ENCODE measurements at places on chromosomes 6 and 20.
A peak's percentile ranks its signal among the peaks of the same experiment; 100 is the strongest.

- no peak for DNase-seq
Observed at GRCh38 chr6:134772671-134773360, 177.1 kb downstream of the ALDH8A1 start.

DNA sequence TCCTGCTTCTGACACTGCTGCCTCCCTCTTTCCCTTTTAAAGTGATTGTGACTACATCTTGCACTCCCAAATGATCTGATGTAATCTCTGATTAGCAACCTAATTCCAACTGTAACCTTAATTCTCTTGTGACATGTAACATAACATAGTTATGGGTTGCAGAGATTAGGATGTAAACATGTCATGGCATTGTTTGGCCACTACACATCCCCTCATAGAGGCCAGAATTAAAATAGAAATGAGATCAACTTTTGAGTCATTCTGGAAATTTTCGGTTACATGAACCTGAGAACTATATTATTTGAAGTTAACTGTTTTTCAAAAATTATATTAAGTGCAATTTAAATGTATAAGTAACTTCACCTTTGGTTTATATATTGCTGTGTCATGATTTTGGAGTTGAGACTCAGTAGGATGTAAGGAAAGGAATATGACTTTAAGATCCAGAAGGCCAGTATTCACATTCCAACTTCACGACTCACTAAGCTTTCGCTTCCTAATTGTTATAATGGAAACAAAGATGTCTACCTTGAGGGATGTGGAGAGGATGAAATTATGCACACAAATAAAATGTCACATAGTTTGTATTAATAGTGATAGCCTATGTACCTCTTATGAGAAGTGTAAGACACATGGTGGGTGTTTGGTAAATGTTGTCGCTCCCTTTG is 611.9 kb upstream of the MAP3K7 start:
- DNase-seq: no peak

DNA sequence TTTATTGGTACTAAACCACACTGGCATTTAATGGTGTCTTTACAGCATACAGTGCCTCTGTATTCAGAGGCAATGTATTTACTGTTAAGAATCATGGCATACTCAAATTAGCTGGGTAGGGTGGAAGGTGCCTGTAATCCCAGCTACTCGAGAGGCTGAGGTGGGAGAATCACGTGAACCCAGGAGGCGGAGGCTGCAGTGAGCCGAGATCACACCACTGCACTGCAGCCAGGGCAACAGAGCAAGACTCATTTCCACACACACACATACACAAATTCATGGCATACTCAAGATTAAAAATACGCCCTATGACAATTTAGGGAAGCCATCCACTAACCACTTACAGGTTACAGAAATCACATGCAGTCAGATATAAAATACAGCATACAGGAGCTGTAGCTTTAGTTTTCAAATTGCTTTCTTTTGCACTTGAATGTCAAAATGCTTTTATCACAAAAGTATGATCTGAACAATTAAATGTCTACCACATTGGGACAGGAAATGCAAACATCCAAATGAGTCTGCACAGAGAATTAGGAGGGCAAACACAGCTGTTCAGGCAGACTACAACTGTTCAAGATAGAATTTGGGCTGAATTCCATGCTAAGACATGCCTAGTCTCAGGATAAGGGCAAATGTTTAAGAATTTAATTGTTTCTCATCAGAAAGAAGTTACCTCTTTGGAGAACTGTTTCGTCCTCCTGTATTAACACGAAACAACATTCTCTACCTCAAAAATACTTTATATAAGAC is 36.4 kb downstream of the CSNK2A1 start:
- no peak for DNase-seq

- no peak for DNase-seq
Observed at GRCh38 chr6:170090561-170090960, 200.3 kb downstream of the DLL1 start.

DNA sequence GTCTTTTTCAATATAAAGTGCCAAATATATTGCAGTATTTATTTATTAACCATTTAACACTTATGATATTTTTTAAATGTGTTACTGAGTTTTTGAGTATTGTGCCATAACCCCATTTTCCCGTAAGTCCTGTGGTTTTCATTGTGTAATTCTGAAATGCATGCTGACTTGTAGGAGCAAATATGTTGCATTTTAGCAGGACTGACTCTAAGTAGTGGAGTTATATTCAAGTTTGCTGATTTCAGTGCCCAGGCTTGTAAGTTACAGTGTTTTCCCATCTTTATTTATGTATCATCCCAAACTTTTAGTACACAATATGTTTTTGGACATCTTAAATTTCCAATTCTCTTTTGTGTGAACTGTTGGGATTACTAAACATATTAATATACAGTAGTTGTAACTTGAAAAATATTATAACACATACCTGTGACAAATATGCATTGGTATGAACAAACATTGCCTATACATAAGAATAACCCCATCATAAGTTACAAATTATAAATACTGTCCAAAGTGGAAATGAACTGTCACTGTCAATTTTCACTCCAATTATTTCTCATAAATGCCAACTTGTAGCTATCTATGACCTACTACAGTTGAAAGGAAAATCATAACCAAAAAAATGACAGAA is 179.3 kb upstream of the RUNX2 start:
- no peak for DNase-seq

DNA sequence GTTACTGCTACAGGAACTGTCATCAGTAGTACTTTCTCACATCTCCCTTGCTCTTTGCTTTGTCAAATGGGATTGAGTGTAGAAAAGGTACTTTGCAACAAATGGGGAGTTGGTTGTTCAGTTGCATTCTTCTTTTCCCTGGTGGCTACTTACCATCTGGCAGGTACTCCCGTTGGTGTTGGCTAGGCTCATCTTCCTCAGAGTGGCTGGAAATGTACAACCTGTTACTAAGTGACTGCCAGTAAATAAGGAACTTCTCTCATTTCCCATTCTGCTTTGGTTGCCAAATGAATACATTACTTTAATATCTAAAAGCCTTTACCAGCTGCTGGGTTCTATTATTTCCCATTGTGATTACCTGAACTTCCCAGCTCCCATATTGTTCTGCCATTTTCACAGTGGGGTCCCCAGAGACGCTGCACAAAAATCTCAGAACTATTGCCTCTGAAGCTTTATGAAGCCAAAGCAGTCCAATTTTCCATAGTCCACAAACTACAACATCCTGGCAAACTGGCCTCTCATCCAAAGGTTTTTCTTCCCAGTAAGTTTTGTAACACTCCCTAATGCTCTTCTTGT is 229.7 kb upstream of the HTR1E start:
- no peak for DNase-seq

DNA sequence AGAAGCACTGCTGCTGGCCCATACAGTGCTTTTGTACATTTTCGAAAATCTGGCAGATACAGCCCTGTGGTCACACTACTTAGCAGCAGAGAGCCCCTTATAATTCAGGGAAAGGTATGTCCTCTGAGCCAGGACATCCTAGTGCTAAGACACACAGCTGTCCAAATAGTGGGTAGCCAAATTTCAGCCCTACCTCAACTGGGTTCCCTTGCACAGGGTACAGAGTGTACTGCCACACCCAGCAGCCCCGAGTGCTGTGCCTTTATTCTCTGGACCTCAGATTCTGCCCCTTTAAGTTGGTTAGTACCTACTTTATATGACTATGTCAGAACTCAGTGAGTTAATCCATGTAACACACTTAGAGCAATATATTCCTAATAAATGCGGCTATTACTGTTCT is 47.6 kb downstream of the PRPH2 start:
- DNase-seq: no peak

DNA sequence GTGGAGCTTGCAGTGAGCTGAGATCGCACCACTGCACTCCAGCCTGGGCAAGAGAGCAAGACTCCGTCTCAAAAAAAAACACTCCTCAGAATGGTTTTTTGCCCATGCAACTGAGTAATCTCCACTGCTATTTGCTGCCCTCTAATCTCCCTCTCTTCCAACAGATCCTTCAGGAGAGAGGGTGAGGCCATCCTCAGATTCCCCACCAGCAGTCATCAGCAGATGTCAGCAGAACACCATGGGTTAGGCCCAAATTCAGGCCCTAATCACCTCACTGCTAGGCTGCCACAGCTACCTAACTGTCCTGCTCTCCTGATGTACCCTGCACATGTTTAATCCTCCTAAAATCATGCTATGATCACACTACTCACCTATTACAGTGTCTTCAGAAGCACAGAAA is 63.2 kb upstream of the BEND6 start:
- no peak for DNase-seq

GRCh38 chr6:158863646-158864045 is 44.5 kb upstream of the EZR start:
- DNase-seq: no peak

DNA sequence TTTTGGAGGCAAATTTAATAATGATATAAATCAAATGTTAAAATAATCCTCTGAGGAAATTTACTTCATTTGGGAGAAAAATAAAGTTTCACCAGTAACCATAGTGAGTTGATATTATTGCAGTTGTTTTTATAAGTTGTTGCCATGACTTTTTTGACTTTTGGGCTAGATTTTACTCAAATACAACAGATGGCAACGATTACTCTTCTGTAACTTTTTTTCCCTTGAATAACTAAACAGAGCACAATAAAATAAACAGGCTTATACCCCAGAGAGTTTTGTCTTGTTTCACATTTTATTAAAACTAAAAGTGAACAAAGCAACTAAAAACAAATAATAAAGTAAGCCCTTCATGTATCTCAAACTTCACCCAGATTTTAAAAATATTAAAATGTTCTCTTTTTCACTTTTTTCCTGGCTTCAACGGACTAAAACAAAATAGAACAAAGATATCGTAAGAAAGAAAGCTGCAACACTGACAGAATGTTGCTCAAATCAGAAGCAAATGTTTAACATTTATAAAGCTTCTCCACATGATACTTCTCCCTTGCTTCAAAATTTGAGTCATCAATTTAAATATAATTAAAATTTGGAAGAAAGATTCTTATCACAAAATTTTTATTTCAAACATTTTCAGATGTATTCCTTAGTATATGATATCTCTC is 42.5 kb upstream of the BMP5 start:
- no peak for DNase-seq

GRCh38 chr6:122913558-122913957 is 82.5 kb upstream of the CLVS2 start:
- no peak for DNase-seq

- DNase-seq: no peak
Observed at GRCh38 chr6:41063884-41064285, 8.3 kb downstream of the OARD1 start.

DNA sequence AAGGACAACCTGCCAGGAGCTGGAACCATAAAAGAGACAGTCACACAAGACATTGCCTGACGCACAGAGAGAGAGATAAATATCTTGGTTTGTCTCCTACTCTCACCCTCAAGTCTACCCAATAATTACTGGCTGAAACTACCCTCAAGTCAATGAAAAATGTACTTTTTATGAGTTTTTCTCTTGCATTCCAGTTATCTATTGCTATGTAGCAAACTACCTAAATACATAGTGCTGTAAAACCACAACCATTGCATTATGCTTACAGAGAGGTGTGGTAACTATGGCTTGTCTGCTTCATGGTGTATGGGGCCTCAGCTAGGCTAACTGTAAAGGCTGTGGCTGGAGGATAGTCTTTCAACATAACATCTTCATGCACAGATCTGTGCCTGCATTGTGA is 247.8 kb downstream of the HAO1 start:
- DNase-seq: no peak

- peak; percentile 48 for DNase-seq
Observed at GRCh38 chr6:17987697-17988421, 424 bp upstream of the KIF13A start.

GRCh38 chr6:118370722-118371121 is 177.4 kb upstream of the PLN start:
- no peak for DNase-seq

DNA sequence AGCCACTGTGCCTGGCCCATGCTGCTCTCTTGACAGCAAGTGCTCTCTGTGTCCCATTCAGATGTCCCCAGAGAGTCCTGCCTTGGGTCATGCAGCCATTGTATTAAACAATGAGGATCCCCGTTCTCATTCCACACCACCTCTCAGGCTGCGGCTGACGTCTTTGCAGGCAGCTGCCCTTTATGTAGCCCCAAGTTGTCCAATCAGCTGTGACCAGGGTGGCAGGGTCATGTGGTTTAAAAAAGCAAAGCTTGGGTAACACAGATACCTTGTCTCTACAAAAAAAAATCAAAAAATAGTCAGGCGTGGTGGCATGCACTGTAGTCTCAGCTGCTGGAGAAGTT is 13.2 kb downstream of the GCNT2 start:
- DNase-seq: no peak

- DNase-seq: no peak
Observed at GRCh38 chr6:161056451-161056850, 64.9 kb downstream of the MAP3K4 start.

DNA sequence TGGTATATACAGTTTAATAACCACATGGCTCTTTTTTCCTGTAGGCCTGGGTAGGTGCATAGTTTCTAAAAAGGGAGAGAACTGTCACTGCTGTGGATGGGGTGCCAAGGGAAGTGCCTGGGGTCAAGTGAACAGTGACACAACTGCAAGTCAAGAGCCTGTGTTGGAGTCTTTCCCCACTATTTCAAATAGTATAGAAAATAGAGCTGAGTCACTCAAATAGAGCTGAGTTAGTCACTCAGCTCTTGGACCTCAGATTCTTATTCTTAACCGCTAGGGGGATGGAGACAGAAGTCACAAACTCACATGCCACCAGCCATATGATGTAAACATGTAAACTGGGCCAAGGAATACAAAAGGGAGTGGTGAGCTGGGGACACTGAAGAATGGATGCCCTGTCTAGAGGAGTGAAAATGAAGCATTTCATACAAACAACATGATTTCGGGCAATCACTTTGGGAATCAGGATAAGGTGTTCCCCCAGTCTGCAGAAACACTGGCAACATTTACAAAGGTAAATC is 2.1 kb downstream of the NQO2 start:
- peak; percentile 11 for DNase-seq

- DNase-seq: peak; percentile 94
Observed at GRCh38 chr6:28985462-28986164, 19.5 kb downstream of the ZNF311 start.

DNA sequence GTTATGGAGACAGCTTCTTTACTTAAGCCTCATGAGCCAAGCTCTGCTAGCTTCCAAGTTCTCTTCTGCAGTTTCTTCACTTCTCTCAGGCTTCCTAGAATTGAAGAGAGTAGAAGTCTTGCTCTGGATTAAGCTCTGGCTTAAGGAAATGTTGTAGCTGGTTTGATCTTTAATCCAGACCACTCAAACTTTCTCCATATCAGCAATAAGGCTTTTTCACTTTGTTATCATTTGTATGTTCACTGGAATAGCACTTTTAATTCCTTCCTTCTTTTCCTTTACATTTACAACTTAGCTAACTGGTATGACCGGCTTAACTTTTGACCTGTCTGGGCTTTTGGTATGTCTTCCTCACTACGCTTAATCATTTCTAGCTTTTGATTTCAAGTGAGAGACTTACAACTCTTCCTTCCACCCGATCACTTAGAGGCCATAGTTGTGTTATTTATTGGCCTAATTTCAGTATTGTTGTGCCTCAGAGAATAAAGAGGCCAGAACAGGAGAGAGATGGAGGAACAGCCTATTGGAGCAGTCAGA is 236.6 kb upstream of the BMP2 start:
- DNase-seq: no peak

DNA sequence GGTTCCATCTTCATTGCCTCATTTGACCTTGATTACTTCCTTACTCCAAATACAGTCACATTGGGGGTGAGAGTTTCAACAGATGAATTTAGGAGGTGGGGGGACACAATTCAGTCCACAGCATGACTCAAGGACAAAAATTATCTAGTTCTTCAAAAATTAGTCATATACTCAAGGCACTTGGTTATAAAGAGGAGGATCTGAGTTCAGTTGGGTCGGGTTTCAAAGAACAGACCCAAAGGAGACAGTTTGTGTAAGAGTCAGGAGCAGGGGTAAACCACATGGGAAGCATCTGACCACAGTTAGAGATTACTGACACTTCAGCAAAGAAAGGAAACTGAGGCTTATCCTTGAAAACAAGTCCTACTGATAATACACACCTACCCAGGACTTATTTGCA is 138.0 kb downstream of the TBC1D7 start:
- no peak for DNase-seq
